ENCODE measurements at places on chromosomes 5 and 9.

DNA sequence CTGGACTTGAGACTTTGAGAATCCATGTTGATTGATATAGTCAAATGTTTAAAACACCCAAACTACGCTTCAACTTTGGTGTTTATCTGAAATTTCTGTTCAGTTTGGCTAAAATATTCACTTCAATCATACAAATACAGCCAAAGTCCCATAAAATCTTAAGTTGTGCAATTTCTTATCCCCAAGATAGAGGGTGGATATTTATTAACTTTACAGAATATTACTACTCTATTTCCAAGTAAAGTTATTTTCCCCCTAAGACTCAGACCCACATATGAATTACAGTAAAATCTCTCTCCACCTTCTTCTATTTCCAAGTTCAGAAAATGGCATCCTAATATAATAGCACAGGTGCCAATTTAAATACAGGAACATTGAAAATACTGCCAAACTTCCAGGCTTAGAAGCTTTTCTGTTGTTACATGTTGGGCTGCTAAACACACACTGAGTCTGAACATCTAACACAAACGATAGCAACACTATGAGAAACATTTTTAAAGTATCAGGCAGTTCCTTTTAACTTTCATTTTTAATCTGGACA, 290.3 kb downstream of the EBF1 start:
- no peak for DNase-seq

GRCh38 chr9:107638521-107639310, 149.1 kb upstream of the KLF4 start:
- no peak for DNase-seq

GRCh38 chr9:34611811-34612787, at the start of gene RPP25L:
TSS of gene RPP25L (minus strand) at chr9:34612097. CDS start at chr9:34611296, 801 bp downstream.
- peak; percentile 62 for DNase-seq

- DNase-seq: no peak
Observed at GRCh38 chr5:54234304-54234933, 76.0 kb downstream of the ARL15 start.

GRCh38 chr5:3913279-3913678, 317.6 kb downstream of the IRX1 start:
- no peak for DNase-seq

- DNase-seq: no peak
Observed at GRCh38 chr9:73038613-73039012, 85.8 kb upstream of the ALDH1A1 start.
